HFFc6 (cell line): ENCODE measurements at places on chromosomes 4 and X. TPM values are rescaled to one million over a fixed set of nuclear protein-coding genes. Genes with fewer than 3 reads are reported as not detected.

CTAG1B gene
- total RNA-seq = not detected in 3 replicates

DNA sequence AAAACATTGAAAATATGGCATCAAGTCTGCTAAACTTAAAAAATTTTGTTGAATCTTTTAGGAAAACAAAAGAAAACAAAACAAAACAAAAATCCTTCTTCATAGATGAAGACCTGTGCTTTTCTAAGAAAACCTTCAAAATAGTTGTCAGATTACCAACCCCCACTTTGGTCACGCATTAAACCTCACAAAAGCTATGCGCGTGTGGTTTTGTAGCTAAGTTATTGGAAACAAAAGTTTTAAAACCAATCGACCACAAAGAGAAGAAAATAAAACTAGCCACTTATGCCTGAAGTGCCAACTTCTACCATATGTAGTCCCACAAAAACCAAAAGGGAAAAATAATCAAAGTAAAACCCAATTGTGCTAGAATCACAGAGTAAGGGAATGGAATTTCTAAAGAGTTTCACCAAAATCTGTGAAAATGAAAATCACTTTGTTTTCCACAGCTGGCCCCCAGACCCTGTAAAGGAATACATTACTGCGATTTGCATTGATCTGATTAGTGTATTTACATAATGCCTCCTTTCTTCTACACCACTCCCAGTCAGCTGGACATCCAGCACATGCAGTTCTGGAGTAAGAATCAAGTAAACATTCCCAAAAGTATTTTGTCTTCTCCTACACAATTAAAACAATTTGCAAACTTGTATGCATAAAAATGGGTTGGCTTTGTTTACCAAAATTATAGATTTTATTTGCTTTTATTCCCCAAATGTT, 330.1 kb upstream of the DKK2 start:
- no peak for DNase-seq

DNA sequence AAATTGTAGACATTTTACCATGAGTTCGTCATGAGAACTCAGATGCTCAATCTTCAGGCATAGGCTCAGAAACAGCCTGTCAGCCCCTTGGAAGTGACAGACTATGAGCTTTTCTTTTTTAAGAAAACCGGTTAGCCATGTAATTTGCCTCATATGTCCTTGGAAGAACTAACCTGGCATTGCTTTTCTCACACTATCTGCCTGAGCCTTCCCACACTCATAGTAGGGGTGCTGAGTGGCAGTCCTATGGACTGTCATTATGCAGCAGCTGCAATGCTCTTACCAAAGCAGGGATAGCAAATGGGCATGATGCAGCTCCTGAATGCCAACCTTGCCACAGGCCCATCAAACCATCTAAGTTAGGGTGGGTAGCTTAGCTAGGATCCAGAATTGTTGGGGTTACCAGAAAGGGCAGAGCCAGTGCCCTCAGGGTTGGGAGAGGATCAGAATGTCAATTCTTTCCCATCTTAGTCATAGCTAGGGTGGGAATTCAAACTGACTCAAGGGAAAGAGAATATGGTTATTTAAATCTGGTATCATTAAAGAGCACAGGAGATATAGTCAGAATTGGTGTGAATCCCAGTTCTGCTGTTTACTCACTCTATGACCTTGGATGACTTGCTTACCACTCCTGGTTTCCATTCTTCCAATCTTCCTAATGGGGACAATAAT, 230.6 kb upstream of the CPEB2 start:
- DNase-seq = no peak

FAAH2 gene
- not detected in 3 replicates for total RNA-seq

PLAC8 gene
- total RNA-seq = 3.7 to 6.5 TPM (median 6.2 TPM) in 3 replicates

DNA sequence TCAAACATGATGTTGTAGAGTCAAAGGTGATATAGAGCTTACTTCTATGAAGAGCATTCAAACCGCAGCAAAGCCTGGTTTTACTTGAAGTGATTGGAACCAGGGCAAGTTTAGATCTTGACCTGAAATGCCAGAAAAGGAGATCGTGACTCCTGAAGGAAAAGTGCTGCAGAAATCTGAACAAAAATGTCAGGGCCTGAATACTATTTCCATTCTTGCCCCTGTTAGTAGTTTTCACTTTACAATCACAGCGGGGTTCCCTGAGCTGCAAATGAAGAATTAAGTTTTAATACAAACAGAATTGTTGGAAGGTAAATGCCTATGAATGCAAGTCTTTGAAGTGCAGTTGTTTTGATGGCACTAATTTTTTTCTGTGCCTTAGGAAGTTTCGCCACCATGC, 4.1 kb downstream of the SLIT2 start:
- DNase-seq = no peak

SMIM10 gene
- total RNA-seq = 5.5 and 6.1 TPM in 2 replicates

KCNIP4 gene
- not detected in 2 replicates for total RNA-seq

DNA sequence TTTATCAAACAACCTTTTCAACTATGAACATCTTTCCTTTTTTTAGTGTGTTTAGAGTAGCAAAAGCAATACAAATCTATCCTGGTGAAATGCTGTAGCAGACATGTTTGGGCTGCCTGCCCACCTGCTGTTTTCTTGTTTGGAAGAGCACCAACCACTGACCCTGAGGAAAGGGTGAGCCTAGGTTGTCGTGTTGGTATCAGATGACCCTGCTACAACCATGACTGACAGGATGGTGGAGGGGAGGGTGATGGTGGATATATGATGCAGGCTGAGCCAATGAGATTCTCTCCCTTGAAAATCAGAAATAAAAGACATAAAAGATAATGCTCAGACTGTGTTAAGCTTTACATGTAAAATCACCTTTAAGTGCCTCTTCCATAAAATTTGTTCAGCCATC, 201.2 kb downstream of the NPNT start:
- DNase-seq = no peak

SRPX2 gene
- 21.2 to 30.0 TPM (median 28.1 TPM) in 3 replicates for total RNA-seq
